ENCODE measurements at places on chromosomes 2 and 18.
A peak's percentile ranks its signal among the peaks of the same experiment; 100 is the strongest.

DNA sequence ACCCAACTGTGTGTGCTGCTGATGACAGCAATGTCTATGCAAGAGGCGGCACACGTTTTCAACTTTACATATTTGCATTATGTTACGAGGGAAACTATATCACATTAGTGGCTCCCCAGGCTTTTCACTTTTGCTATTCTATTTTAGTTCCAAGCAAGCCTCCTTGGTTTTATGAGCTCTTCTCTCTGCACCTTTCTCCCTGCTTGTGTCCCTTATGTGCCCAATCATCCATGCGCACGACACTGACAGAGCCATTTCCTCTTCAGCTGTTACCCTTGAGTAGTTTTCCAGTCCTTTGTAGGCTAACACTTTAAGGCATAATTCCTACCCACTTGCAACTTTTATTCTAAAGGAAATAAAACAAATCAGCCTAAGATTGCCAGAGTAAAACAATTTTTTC is 154.3 kb downstream of the TCF4 start:
- DNase-seq: no peak

DNA sequence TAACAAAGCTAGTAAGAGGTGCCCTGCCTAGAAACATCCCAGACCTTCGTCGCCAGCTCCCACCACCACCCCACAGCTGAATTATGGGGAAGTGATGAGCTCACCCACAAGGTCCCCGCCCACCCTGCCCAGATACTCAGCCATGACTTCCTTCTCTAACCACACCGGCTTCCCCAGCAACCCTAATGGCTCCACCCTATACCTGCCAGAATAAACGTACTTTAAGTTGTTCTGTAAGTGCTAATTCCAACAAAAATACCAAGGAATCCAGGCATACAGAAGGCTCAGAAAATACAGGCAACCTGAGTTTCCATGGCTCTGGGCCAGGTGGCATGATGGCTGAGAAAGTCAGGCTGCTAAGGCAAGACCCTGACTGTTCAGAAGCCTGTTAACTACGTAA is 39.1 kb downstream of the TMEM163 start:
- peak; percentile 33 for DNase-seq

DNA sequence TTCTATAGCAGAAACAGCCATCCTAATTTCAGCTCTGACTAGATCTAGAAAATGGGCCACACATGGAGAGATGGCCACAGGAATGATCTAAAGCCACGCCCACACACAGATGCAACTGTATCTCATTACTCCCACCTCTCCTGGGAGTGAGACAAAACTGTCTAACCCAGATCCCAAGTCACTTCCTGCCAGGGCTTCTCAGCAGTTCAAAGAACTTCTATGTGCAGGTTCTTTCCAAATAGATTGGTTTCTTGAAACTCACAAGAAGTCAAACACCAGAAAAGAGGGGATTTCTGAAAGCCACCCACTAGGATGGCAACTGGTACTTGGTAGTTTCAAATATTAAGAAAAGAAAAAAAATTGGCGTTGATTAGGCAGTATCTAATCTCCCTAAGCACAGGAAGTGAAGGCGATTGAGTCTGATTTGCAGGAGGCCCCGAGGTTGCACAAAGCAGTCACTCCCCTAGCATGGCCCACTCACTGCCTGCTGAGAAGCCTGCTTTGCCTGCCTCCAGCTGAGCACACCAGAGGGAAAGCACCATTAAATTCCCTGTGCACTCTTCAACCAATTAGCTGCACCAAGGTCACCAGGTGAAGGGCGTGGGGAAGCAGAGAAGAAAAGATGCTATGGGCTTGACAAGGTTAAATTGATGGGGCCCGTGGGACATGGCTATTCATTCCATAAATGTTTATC is 51.1 kb downstream of the PAPOLG start:
- no peak for DNase-seq

GRCh38 chr2:100136310-100136709 is 6.1 kb downstream of the AFF3 start:
- DNase-seq: no peak

DNA sequence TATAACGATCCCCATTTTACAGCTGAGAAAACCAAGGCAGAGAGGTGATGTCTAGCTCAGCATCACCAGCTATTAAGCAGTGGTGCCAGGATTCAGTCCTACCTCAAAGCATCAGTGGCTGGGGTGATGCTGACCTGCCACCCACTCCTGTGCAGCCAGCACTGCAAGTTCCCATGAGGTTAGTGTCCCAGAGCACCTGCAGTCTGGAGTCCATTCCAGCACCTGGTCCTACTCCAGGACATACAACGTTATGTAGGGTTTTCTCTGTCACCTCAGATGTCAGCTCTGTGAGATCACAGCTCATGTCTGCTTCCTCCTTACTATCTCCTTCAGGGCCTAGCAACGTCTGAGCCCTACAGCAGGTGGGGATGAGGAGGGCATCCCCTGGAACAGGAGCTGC is 328.0 kb upstream of the HS6ST1 start:
- no peak for DNase-seq

DNA sequence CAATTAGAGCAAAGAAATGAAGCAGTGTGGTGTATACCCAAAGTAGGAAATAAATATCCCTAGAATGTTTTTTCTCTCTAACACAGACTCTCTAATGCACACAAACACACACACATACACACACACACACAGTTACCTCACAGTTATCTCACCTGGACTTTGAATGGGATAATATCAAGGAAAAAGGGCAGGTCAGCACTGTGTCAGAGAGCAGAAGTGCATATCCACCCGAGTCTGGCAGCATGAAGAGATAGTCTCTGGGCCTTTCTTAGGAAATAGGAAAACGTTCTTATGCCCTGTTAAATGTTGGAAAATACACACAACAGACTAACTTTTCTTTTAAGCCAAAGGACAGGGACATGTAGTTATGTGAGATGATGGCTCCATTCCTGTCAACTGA is 162.0 kb downstream of the COL6A3 start:
- DNase-seq: no peak

GRCh38 chr2:129717560-129718130 is 261.8 kb upstream of the RAB6C start:
- no peak for DNase-seq

DNA sequence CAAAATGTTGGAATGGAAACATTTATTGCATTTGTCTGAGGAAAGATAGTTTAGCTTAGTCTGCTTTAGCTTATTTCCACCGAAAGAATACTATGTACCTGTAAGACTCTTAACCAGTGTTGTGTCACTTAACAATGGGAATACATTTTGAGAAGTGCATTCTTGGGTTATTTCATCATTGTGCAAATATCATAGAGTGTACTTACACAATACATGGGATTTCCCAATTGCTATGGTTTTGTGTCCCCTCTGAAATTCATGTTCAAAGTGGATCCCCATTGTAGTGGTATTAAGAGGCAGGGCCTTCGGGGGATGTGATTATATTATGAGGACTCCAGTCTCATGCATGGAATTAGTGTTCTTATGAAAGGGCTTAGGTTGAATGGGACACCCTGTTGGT is 249.4 kb upstream of the UBE2E3 start:
- DNase-seq: no peak

DNA sequence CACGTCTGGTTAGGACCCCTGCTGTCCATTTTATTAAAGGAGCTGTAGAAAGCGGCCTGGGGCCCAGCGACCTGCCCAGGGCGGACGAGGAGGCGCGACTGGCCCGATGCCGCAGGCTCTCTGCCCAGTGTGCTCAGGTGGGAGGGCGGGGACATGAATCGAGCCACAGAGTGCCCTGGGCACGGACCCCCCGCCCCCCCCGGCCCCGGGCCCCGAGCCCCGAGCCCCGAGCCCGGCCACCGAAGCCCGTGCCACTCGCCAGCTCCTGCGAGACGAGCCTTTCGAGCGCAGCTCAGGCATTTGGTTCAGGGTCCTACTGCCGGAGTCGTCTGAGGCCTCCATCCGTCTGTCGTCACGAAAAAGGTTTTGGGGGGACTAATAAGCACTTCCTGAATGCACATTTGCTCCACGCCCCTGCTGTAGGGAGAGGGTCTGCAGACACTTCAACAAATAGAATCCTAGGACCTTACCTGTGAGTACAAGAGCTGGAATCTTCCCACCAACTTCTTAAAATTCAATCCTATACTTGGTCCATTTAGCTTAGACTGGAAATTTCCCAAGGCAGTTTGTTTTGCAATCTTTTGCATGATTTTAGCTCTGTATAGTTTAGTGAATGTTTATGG is 602 bp upstream of the ADAM17 start:
- peak; percentile 8 for DNase-seq

- DNase-seq: no peak
Observed at GRCh38 chr2:128305555-128306080, 13.1 kb downstream of the HS6ST1 start.

GRCh38 chr2:46036929-46037328 is 260.3 kb upstream of the EPAS1 start:
- DNase-seq: no peak
